HepG2 (cell line): ENCODE measurements at places on chromosomes 13 and 19.

- DNase-seq = no peak
Observed at GRCh38 chr13:51020600-51020999, 90.5 kb downstream of the C13orf42 start.

DNA sequence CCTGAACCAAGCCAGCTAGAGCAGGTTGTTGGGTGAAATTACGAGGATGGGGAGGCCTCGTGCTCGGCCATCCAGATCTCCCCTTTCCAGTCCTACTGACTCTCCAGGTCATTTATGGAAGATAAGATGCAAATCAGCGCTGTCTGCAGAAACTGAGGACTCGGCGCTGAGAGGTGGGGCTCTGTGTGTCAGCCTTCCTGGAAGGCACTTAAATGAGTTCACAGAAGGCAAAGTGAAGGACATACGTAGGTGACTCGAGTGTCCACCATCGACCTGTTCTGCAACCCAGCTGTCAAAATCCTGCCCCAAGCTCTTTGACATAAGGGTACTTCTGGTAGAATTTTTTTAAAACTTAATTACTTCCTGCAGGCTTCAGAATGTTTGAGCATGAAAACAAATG is 86.4 kb downstream of the RAB20 start:
- no peak for DNase-seq

GRCh38 chr13:68888832-68889231 is 1218.8 kb upstream of the ATXN8OS start:
- no peak for DNase-seq

DNA sequence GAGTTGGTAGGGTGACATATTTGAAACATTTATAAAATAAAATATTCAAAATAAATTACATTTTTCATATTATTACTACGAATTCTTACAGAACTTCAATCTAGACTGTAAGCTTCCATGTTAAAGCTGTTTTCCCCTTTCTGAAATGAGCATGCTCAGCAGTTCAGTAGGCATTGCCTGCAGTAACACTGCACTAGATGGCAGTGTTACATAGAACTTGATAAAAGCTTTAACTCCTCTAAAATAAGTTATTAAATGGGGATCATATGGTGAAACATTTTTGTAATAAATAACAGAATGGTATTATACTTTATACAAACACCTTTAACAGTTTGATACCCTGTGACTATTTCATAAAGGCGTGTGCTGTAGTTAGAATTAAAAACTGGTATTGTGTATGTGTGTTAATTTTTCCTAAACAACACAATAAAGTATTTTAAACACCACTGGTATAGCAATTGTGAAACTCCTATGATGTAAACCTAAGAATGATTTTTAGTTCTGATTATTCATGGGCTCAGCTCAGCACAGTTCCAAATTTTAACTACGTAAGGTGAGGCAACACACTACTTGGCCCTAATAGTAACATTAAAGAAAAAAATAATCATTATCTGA is 11.6 kb upstream of the GPR18 start:
- peak; percentile 25 for DNase-seq

DNA sequence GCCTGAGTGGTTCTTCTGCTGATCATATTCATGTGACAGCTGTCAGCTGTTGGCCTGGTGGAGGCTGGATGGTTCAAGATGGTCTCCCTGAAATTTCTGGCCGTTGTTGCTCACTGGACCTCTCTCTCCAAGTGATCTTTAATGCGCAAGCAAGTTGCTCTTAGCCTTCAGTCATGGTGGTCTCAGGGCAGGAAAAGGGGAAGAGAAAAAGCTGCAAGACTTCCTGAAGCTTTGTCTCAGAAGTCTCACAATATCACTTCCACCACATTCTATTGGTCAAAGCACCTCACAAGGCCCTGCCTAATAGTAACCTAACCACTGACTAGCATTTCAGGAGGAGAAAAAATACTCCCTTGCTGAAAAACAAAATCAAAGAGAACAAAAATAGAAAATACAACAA is 1.6 kb upstream of the ZNF567 start:
- no peak for DNase-seq

DNA sequence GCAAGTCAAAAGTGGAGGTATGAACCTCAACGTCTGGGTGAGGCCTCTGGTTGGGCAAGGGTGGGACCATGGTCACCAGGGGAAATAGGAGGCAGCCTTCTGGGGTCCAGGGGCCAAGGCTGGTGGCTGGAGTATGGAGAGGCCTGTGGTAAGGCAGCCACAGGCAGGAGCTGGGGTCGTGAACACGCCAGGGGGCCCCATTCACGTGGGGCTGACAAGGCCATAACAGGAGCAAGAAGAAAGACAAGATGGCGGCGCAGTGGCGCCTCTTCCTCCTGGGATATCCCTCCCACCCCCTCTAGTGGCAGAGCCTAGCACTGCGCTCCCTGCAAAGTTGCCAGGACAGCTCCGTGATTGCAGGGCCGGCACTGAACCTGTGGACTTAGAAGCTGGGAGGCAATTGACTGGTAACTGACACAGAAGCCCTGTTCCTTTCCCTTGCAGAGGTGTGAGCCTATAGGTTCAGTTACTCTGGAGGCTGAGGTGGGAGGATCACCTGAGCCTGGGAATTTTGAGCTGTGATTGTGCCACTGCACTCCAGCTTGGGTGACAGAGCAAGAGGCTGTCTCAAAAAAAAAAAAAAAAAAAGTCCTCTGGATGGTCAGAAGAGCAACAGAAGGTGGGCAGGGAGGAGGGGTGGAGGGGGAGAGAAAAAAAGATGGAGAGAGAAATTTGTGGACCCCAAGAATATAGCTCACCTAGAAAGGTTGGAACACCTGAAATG is 19.7 kb upstream of the EDDM13 start:
- DNase-seq = peak; percentile 35

- no peak for DNase-seq
Observed at GRCh38 chr13:95388420-95389079, 87.3 kb upstream of the ABCC4 start.

DNA sequence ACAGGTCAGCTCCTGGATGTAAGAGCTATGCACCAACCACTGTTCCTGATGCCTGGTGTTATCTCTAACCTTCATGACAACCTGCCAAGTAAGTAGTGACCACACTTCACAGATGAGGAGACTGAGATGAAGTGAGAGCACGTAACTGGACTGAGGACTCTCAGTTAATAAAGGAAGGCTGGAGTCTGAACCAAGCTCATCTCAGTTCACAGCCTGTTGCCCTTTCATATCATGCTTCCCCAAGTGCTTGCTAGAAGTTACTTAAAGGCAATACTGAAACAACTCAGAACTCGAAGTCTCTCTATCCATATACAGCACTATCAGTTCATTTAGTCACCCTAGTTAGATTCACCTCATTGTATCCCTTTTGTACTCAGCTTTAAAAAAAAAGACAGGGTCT is 119.7 kb downstream of the ABCC4 start:
- DNase-seq = no peak

GRCh38 chr19:17618936-17619335 is 63.5 kb downstream of the COLGALT1 start:
- no peak for DNase-seq

GRCh38 chr13:73387318-73387717 is 328.5 kb downstream of the KLF5 start:
- no peak for DNase-seq

DNA sequence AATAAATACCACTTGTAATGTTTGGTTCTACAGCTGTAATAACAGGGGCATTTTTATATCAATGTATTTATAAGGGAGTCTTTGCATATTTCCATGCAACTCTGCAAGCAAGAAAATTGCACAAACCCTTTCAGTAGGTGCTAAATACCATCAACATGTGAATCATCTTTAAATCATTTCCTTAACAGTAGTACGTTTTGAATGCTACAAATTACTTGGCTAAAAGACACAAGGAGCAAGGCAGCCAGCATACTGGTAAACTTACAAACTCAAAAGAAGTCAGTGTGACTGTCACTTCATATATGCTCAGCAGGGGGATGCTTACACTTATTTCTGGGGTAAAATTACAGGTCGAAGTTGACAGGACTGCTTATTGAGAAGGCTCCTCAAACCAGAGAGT is 402.4 kb downstream of the EFNB2 start:
- no peak for DNase-seq

GRCh38 chr13:24148414-24149235 is 11.9 kb upstream of the SPATA13 start:
- DNase-seq = peak; percentile 90

- no peak for DNase-seq
Observed at GRCh38 chr13:46372071-46372470, 15.0 kb downstream of the RUBCNL start.

- DNase-seq = no peak
Observed at GRCh38 chr13:31794452-31794851, 55.1 kb downstream of the RXFP2 start.

- no peak for DNase-seq
Observed at GRCh38 chr13:109875746-109876145, 89.4 kb upstream of the IRS2 start.

GRCh38 chr13:24671386-24672113 is 8.7 kb upstream of the ATP12A start:
- peak; percentile 54 for DNase-seq

- DNase-seq = no peak
Observed at GRCh38 chr19:48378194-48378570, 13.2 kb downstream of the KDELR1 start.

DNA sequence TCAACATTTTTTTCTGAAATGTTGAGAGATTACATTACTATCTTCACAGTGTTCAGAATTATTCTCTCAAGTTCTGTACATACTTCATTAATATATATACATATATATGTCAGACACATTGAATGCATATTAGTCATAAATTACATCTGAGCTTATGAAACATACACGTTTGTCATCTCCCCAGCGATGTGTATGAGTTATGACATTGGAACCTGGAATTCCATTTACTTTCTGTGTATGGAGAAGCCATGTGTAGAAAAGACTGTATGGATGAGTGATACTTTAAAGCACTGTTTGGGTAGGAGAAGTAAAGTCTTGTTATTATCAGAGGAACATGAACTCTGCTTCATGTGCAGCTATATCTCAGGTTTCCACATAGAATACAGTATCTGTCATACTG is 167.2 kb downstream of the FGF14 start:
- no peak for DNase-seq

DNA sequence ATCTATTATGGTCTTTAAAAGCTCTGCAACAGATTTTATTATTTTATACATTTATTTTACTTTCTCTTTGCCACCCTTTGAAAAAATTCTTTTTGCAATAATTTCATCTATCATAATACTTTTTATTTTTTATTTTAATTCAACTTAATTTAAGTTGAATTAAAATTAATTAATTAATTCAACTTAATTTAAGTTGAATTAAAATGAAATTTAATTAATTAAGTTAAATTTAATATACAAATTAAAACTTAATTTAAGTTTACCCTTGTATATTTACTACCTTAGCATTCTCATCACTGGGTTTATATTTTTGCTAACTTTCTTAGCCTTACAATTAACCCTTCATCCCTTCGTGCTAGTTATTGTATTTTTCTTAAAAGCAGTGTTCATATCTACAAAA is 301.4 kb downstream of the SLITRK5 start:
- DNase-seq = no peak

GRCh38 chr19:5360003-5360780 is 19.6 kb upstream of the PTPRS start:
- DNase-seq = no peak

- peak; percentile 16 for DNase-seq
Observed at GRCh38 chr13:42333613-42334328, 61.8 kb downstream of the AKAP11 start.

DNA sequence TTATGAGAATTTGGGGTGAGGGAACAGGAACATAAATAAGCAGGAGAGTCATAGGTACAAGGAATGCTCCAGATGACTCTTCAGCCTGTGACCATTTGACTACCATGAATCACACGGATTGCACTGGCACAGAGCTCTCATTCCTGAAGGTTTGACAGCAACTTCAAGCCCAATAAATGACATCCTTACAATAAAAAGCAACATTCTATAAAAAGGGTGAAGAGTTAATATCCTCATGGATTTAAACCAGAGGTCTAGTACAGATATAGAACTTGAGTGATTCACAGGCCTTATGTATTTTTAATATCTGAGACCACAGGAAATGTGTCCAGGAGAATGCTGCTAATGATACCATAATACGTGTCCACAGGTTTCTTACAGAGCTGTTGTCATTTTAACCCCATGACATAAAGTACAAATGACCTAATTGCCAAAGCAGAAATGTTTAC is 158.1 kb downstream of the IRS2 start:
- no peak for DNase-seq

DNA sequence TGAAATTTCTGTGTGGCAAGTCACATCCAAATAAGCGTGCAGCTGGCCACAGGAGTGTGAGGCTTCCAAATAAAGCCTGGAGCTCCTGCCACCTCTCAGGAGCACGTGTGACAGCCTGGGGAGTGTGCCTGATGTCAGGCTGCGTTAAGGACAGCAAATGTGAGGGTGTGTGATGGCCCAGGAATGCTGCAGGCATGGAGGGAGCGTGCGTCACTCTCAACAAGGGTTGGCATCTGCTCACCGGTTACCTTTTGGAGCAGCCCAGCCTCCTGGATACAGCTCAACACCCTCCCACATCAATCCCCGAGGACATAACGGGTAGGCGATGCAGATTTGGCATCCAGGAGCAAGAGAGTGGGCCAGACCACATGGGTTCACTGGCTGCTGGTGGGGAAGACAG is 19.0 kb downstream of the NUMBL start:
- DNase-seq = no peak

GRCh38 chr13:102012299-102013293 is 389.3 kb downstream of the FGF14 start:
- no peak for DNase-seq
